ENCODE measurements at places on chromosomes 4 and X. TPM values are rescaled to one million over a fixed set of nuclear protein-coding genes. Genes with fewer than 3 reads are reported as not detected.

DNA sequence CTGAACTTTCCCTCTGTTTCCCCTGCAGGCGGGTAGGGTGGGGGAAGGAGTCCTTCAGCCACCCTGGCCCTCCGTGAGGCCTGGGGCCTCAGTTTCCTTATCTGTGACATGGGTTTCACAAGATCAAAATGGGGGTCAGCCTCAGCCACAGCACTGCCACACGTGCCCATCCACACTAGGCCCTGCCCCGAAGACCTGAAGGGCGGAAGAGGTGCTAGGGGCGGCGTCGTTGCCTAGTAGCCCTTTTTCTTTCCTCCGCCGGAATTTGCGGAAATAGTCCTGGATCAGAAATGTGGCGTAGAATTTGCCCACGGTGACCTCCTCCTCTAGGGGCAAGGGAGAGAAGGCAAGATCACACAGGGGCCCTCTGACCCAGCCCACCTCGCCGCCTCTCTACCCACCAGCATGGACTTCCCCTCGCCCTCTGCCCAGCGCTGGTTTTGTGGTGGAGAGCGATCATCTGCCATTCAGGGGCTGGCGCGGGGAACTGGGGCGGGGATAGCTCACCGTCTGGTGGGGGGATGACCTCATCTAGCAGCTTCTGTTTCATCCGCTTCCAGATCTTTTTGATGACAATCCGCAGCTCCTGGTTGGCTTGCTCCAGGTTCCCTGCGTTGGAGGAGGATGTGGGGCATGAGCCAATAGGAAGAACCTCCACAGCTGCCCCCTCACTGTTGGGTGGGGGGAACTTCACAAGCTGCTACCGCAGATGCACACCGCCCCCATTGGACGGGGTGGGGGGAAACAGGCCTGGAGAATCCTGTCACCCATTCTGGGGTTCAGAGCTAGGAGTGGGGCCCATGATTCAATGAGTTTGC is 9.7 kb upstream of the SYP start:
- no peak for DNase-seq

DNA sequence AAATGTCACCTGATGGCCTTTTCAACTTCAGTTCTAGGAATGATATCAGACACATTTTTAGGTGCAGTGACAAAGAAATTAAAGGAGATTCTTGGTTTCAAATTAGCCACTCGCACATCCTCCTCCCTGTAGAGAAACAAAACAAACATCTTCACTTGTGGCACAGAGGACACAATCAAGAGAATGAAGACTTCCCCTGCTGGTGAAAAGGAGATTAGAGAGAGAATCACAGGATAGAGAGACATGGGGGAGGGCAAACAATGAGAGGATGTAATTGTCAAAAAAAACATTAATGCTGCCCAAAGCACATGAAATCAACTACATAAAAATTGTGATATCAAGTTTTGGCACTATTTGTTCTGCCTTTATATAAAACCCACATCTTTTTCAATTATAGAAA is 34.5 kb downstream of the ACE2 start:
- no peak for DNase-seq

- peak; percentile 6 for DNase-seq
These were observed 27.8 kb upstream of the MSANTD1 start for GRCh38 chr4:3221184-3221494.

Gene PPEF2
- not detected for total RNA-seq

Gene MTMR8
- 0.73 TPM for total RNA-seq

Gene SULT1B1
- total RNA-seq: 0.59 TPM

GRCh38 chr4:4675051-4675581 is 133.3 kb upstream of the STX18 start:
- DNase-seq: no peak

Gene PRRG1
- total RNA-seq: 9.8 TPM

DNA sequence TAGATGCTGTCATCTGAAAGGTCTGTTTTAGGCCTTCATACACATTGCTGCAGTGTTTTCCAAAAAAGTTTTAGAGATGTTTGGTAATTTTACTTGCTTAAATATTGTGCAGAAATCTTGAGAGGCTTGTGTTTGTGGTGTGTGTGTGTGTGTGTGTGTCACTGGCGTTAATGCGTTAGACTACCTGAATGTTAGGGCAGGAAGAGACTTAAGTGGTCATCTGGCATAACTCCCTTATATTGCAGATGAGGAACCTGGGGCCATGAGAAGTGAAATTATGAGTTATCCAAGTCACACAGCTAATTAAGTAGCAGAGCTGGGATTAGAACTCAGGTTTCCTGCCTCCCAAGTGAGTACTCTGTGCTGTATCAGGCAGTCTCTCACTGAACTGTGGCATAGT is 1.4 kb downstream of the LSM6 start:
- no peak for DNase-seq

DNA sequence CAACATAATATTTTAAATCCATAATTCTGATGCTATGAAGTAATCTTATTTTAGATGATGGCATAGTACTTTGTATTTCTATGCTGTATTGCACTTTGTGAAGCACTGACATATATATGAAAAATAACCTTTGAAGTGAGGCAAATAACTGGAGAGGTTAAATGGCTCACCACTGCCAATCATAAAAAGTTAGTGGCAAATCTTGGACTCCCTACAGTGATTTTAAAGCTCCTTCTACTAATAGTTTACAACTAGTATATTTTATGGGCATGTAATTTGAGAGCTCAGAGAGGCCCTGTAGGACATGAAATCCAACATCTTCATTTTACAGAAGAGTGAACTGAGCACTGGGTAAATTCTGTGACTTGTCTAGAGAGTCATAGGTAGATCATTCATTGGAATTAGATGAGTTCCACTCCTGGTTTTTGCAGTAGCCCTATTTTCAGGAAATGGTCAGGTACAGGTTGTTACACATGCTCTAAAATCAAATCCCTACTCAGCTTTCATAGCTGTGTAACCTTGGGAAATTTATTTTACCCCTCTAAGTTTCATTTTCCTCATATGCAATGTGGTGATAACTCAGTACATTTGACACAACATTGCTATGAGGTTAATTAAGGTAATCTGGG is 804 bp upstream of the GC start:
- no peak for DNase-seq

- no peak for DNase-seq
These were observed 9.7 kb upstream of the MAGEA4 start for GRCh38 chrX:151902813-151903591.

Gene STPG2
- 0.19 TPM for total RNA-seq

Gene NSG1
- total RNA-seq: 2.6 TPM

GRCh38 chrX:86171366-86171765 is 23.1 kb downstream of the DACH2 start:
- DNase-seq: no peak

Gene MTNR1A
- total RNA-seq: not detected

DNA sequence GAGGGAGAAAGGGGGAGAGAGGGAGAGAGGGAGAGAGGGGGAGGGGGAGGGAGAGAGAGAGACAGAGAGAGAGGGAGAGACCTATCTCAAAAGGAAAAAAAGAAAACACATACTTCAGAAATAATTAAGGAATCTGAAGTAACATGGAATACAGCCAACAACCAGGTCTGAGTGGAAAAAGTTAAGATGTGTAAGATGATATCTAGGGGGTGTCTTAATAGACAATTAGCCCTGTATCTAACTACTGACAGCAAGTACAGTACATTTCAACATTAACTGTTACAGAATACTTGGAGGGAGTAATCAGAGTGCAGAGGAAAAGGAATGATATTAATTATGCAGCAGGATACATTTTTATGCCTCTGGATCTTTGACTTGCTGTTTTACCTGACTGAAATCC is 22.4 kb downstream of the NUP54 start:
- no peak for DNase-seq

- no peak for DNase-seq
These were observed 42.9 kb downstream of the KIAA0232 start for GRCh38 chr4:6825403-6825802.

GRCh38 chr4:13918110-13918509 is 290.6 kb upstream of the BOD1L1 start:
- no peak for DNase-seq

Gene MAGEA10
- not detected for total RNA-seq

Gene NOX1
- total RNA-seq: not detected

DNA sequence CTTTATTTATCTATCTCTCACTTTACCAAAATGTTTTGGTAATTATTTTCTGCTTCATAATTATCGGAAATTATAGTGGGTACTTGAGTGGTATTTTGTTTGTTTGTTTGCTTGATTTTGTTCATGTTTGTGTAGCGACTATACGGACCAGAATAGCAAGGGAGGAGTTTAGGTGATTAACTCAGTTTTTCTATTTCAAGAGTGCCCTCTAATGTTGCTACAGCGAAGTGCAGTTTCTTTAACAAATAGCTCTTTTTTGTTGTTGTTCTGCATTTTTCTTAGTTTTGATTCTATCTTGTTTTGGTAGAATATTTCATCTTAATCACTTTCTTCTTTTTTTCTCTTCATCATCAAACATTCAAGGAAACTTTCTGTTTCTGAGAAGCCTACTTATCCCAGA is 40.8 kb upstream of the QRFPR start:
- no peak for DNase-seq

- DNase-seq: no peak
These were observed 25.7 kb downstream of the TACC3 start for GRCh38 chr4:1746919-1747602.
